ENCODE measurements at places on chromosomes 2 and 18. TPM values are rescaled to one million over a fixed set of nuclear protein-coding genes. Genes with fewer than 3 reads are reported as not detected.

The RIT2 gene
- total RNA-seq, result not detected

The SALL3 gene
- total RNA-seq, result not detected

The LYPD6 gene
- total RNA-seq, result 1.4 TPM

The SPRED2 gene
- 6.8 TPM for total RNA-seq

The MPP4 gene
- under 0.01 TPM for total RNA-seq

The OSR1 gene
- 1.7 TPM for total RNA-seq

The SERPINB7 gene
- 116 TPM for total RNA-seq

The TEKT4 gene
- total RNA-seq, result not detected

The APLF gene
- total RNA-seq, result 8.7 TPM

The SESTD1 gene
- total RNA-seq, result 22.1 TPM

The PRKAG3 gene
- not detected for total RNA-seq

The FEV gene
- not detected for total RNA-seq

The CSRNP3 gene
- total RNA-seq, result 0.34 TPM

The IL1RN gene
- 53.7 TPM for total RNA-seq

The KCNF1 gene
- total RNA-seq, result not detected

The ASXL3 gene
- 0.14 TPM for total RNA-seq

The GKN1 gene
- total RNA-seq, result not detected

The GALR1 gene
- not detected for total RNA-seq

The WDR35 gene
- 6.5 TPM for total RNA-seq

The UGT1A5 gene
- total RNA-seq, result not detected

The SERPINB11 gene
- under 0.01 TPM for total RNA-seq

The C2orf68 gene
- 11.9 TPM for total RNA-seq

The ABI2 gene
- 17.2 TPM for total RNA-seq

The FIGN gene
- 1.6 TPM for total RNA-seq

The CYP27A1 gene
- 0.64 TPM for total RNA-seq

The SOX11 gene
- total RNA-seq, result under 0.01 TPM

The FAM117B gene
- 4.8 TPM for total RNA-seq

The TTLL4 gene
- 7.9 TPM for total RNA-seq

The DIS3L2 gene
- 9.6 TPM for total RNA-seq

The VIT gene
- total RNA-seq, result not detected

The BMP10 gene
- not detected for total RNA-seq

The MGAT4A gene
- 6.8 TPM for total RNA-seq

The BOD1L2 gene
- not detected for total RNA-seq

The ANKRD30B gene
- total RNA-seq, result not detected

The ARHGEF33 gene
- 0.21 TPM for total RNA-seq

The SCN7A gene
- under 0.01 TPM for total RNA-seq
